ENCODE measurements at places on chromosomes 3 and 15. TPM values are rescaled to one million over a fixed set of nuclear protein-coding genes. Genes with fewer than 3 reads are reported as not detected.

GRCh38 chr3:27216955-27217552 lies 152.1 kb downstream of the NEK10 start:
- DNase-seq = peak; percentile 44

DNA sequence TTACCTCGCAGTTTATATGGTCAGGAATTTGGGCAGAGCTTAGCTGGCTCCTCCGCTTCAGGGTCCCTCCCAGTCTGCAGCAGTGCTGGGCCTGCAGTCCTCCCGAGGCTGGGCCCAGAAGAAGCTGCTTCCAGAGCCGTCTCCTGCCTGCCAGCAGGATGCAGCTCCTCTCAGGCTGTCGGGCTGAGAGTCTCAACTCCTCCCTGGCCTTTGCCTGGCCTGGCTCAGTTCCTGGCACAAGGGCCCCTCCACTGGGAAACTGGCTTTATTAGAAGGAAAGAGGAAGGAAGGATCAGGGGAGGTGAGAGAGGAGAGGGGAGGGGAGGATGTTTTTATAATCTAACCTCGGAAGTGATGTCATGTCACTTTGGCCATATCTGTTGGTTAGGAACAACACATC lies 72.8 kb downstream of the GABRG3 start:
- DNase-seq = no peak

GRCh38 chr15:42064271-42064670 lies 30.1 kb downstream of the PLA2G4D start:
- DNase-seq = no peak

SELENOT gene
- total RNA-seq = 228 TPM

- no peak for DNase-seq
Measured at GRCh38 chr3:111351334-111351733, 190.7 kb upstream of the CD96 start.

DNA sequence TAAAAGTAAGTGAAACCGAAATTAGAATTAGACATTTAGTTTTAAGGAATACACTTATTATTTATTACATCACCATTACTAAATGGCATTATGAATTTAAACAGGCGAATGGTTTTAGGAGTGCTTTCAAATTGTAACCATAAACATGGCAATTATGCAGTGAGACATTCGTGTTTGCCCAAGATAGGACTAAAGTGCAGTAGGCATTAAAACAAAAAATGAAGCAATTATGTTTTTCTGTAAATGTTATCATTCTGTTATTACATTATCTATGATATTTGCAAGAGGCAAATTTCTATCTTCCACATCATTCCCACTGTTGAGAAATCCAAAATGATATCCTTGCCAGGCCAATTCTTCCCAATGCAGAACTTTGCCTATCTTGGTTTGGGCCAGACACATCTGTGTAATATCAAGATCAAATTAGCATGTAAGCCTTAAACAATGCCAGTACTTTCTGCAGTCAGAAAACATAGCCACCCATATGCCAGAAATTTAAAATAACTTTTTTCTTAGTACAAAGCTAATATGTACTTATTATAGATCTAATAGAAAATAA lies 156.9 kb downstream of the ATP8B4 start:
- no peak for DNase-seq

CTNNB1 gene
- total RNA-seq = 317 TPM

- DNase-seq = no peak
Measured at GRCh38 chr3:35785234-35785888, 146.0 kb downstream of the ARPP21 start.

- DNase-seq = no peak
Measured at GRCh38 chr3:79246875-79247724, 520.7 kb downstream of the ROBO1 start.

- DNase-seq = no peak
Measured at GRCh38 chr15:41284427-41285177, 47.8 kb downstream of the OIP5 start.

CACNA2D2 gene
- not detected for total RNA-seq

- no peak for DNase-seq
Measured at GRCh38 chr3:33260104-33260503, 17.1 kb upstream of the FBXL2 start.

CHRM5 gene
- not detected for total RNA-seq

STRIT1 gene
- not detected for total RNA-seq

DNA sequence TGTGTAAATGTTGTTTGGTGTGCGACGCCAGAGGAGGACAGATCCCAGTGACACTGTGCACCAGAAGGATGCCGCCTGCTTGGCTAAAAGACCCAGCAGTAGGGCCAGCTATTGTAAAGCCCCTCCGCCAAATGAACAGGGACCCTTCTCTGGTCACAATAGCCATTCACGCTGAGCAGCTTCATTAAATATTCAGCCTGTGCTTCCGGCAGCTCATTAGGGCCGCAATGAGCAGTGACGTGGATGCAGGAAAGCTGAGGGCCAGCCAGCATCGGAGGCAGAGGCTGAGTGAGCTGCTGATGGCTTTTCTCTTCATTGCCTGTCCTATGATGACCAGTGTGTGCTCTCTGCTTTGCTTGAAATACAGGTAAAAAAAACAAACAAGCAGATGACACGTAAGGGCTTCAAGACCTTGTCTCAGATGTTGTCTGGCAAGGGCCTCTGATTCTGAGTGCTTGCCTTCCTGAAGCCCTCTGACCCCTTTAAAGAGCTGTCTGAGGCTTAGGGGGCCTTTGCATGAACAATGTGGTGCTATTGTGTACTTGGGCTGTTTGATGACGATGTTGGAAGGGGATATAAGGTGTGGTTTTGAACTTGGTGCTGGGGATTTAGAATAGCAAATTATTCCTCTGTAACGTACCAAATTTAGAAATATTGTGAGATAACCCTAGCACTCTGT lies 130.4 kb downstream of the FEZF2 start:
- DNase-seq = no peak

DNA sequence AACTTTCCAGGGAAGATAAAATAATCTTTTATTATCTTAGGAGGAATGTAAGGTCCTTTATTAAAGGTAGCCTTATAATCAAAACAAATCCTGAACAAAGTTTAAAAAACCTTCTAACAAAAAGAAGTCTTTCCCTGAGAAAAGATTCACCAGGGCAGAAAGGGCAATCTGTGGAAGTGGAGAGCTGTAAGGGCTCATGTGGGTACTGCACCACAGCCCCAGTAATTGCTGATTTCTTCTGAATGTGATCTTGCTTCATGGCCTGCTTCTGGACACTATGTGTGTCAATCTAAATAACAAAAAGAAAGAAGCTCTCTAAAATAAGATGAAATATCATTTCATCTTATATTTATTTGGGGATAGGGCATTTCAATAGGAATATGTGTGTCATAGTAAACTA lies 1501.6 kb downstream of the OTOL1 start:
- no peak for DNase-seq

DNA sequence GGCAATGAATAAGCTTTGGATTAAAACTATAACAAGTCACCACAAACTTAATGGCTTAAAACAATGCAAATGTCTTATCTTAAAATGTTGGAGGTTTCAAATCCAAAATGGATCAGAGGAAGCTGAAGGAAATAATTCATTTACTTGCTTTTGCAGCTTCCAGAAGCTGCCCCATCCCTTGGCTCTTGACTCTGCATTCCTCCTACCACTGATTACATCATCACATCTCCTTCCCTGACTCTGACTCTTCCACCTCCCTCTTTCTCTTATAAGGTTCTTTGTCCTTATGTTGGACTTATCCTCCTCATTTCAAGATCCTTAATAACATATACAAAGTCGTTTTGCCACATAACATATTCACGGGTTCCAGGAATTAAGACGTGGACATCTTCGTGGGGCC lies 982.8 kb upstream of the ROBO1 start:
- DNase-seq = no peak

PATL2 gene
- not detected for total RNA-seq

GRCh38 chr3:112632596-112632995 lies 8.3 kb downstream of the CCDC80 start:
- no peak for DNase-seq

GRCh38 chr3:79378064-79378463 lies 389.7 kb downstream of the ROBO1 start:
- DNase-seq = no peak

AHSG gene
- total RNA-seq = not detected

- no peak for DNase-seq
Measured at GRCh38 chr15:91113030-91113429, 13.0 kb downstream of the SV2B start.

GP9 gene
- total RNA-seq = not detected

DNA sequence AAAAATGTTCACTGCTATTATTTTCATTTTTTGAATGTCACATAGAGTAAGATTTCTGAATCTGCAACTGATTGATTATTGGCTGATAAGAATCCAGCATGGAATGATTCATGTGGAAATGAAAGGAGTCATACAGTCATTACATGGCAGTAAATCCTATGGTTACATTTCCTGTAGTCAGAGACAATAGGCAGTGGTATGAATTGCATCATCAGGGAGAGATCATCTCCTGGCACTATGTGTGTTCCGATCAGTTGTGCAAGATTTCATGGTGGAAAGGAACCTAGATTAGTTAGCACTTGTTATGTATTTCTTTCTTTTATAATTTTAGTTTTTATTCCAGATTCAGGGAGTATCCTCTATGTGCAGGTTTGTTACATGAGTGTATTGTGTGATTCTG lies 38.8 kb downstream of the SLC12A1 start:
- no peak for DNase-seq

- no peak for DNase-seq
Measured at GRCh38 chr3:101615525-101615924, 41.5 kb downstream of the PCNP start.

DNA sequence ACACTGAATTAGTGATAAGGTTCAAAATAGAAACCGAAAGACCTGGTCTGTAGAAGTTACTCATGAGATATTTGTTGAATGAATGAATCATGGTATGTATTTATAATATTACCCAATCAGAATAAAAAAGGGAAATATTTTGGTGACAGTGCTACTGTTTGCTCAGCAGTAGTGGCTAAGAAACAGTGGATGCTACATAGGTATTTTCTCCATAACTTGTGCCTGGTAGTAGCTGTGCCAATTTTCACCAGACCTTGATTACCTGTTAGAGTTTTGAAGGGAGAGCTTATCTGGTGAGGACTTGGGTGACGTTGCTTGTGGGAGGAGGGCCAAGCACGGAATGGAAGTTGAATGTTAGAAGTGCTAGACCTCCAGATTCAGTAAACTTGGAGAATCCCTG lies 14.3 kb downstream of the LIMD1 start:
- DNase-seq = peak; percentile 38

DNA sequence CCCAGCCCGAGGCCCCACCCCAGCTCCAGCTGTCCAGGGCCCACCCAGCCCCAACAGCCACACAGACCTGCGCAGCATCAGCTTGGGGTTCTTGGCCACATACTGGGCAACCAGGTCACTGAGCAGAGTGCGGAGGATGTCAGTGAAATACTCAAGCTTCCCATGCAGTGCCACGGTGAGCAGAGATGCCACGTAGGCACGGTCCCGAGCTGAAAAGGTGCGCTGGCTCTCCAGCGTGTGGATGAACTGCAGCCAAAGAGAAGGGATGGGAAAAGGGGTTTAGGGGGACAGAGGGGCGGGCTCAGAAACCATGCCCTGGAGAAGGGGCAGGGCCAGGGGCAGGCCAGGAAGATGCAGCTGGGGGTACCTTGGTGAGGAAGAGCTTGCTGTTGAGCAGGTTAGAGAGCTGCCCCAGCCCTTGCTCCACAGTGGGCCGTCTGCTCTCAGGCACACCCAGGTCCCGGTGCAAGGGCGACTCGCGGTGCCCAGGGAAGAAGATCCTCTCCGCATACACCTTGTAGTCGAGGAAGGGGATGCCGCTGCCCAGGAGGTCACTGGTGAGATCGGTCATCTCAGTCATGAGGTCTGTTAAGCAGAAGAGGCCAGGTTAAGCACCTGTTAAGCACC lies 17.4 kb downstream of the PLXNB1 start:
- no peak for DNase-seq

GRCh38 chr3:175580318-175580717 lies 721.2 kb downstream of the NAALADL2 start:
- no peak for DNase-seq

FBLN2 gene
- total RNA-seq = 79.5 TPM

GRCh38 chr15:91124132-91124531 lies 24.1 kb downstream of the SV2B start:
- DNase-seq = no peak

- DNase-seq = no peak
Measured at GRCh38 chr15:46856839-46857502, 860.3 kb upstream of the SEMA6D start.

LTF gene
- total RNA-seq = not detected

DNA sequence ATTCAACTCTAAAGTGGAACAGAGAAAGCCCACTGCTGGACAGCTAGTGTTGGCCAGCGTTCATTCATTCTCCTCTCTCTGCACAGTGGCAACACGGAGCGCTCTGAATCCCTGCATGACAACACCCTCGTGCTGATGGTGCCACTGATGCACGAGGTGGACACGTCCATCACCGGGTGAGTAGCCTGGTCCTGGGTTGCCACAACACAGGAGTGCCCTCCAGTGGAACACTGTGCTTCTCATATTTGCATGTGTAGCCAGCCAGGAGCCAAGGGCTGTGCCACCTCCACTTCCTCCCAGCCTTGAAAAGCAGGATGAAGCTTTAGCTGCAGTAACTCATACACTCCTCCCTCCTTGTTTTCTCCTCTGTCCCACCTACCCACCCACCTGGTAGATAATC lies 120.0 kb upstream of the CTDSPL start:
- no peak for DNase-seq

DNA sequence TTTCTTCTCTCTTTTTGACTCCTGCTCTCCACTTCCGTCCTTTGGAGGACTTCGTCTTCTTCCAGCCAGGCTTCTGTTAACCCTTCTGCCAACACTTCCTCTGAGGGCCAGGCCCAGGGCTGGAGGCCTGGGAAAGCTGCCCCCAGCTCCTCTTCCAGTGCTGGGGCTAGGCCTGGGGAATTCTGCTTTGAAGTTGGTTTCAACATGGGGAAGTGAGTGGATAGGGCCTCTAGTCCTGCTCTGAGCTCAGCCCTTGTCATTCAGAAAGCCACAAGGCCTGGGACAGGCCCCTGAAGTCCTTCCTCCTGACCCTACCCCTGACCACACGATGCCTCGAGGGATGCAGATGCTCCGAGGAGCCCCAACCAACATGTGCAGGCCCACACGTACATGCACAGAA lies 53.9 kb upstream of the HERC1 start:
- DNase-seq = no peak

IMPG2 gene
- total RNA-seq = 0.03 TPM

DNA sequence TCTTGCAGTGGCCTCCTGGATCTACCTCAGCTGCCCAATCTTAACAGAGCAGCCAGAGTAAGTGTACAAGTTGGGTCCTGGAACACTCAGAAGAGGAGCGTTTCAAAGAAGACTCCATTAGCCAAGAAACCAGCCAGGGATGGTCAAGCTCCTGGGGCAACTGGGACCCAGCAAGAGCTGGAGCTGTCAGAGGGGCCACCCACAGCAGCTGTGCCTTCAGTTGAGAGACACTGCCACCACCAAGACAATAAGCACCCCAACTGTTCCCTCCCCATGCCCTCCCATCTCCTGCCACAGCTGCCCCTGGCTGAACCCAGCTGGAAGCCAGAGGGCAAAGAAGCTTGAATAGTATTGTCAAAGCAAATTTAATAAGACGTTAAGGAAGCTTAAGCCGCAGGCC lies 110.6 kb upstream of the TLE3 start:
- no peak for DNase-seq

DNA sequence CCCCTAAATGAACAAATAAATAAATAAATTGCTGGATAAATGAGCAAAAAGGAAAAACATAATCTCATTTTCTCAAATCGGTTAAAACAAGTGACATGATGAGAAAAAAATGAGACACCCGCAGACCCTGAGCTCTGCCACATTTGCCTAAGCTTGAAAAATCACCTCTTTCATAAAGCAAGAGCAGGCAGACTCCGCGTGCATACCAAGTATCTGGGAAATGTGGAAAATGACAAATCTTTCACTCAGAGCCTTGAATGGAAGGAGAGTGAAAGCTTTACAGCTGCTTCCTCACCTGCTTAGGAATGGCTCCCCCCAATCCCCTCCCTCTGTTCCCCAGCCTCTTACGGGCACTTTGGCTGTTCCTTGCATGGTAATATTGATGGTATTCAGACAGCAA lies 355.5 kb upstream of the SUCLG2 start:
- no peak for DNase-seq

All from HFFc6 (cell line).